ENCODE measurements at places on chromosomes 2 and 18.
A peak's percentile ranks its signal among the peaks of the same experiment; 100 is the strongest.

DNA sequence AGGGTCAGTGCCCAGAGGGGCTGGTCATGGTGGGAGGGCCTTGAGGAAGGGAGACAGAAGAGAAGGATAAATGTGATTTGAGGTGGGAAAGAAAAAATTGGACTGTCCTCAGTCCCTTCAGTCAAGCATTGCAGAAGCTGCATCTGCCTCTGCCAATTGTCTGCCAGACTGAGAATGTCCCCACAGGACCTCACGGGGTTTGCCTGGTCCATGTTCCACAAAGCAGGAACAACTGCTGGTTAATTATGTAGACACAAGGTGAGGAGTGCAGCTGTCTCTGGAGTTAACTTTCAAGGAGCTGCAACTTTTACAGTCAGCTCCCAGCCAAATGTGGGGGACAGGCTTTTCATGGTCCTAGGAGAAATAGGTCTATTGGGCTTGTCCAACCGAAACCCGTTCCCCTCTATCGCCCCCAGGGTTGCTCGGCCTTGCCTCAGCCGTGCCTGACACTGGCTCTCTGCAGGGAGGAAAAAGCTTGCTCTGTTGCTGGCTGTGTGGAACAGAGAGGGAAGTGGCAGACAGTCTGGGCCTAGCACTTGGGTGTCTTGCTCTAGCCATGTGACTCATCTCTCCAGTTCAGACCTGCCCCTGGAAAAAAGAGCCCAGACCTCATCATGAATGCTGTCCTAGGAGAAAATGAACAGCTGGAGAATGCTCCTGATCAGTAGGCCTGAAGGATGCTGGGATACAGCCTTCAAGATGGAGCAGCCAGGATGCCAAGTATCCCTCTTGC, 31.1 kb upstream of the PAX8 start:
- no peak overlapping the region for H3K27ac ChIP-seq
- no peak overlapping the region for H3K4me3 ChIP-seq
- no peak for DNase-seq
- no peaks in the 10 kb centered on the region for H3K36me3 ChIP-seq
- H3K4me1 ChIP-seq: no peaks in the 10 kb centered on the region

DNA sequence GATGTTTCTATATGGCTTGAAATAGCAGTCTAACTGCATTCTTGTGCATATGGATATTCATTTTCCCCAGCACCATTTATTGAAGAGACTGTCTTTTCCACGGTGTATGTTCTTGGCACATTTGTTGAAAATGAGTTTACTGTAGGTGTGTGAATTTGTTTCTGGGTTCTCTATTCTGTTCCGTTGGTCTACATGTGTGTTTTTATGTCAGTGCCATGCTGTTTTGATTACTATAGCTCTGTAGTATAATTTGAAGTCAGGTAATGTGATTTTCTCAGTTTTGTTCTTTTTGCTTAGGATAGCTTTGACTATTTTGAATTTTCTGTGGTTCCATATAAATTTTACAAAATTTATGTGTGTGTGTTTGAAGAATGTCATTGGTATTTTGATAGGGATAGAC, 201.0 kb downstream of the MBD5 start:
- no peak for DNase-seq
- peaks cover 32% of the 10 kb centered on the region for H3K36me3 ChIP-seq
- no peak overlapping the region for H3K4me3 ChIP-seq
- no peak overlapping the region for H3K27ac ChIP-seq
- peaks cover 2% of the 10 kb centered on the region for H3K4me1 ChIP-seq

DNA sequence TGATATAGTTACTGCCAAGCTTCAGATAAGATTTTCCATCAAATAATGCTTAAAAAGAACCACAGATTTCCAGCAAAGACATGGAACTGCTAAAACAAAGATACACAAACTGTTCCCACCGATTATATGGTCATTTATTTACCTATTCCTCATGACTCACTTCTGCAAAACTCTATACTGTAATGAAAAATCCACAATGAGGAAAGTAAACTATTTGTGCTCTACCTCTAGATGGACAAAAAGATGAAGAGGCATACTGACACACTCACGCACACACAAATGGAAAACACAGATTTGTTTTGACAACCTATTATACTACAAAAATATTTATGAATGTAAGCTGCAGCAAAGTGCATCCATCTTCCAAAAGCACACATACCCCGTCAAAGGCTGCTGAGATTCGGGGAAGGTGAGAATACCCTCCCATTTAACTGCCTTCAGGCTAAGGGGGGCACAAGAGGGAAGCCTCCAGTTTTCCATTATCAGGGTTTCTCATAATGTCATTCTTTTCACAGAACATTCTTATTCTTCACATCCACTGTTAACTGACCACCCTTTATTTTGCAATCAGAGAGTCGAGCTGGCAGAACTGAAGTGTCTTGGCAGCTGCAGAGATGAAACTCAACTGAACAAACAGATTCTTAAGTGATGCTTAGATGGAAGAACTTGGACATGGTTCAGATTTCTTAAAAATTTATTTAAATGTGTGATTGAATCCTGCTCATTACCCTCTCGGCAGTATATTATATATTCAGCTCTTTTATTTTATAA, 115.9 kb upstream of the TANK start:
- H3K36me3 ChIP-seq: no peaks in the 10 kb centered on the region
- peaks cover 14% of the 10 kb centered on the region for H3K27me3 ChIP-seq
- DNase-seq: no peak
- no peaks in the 10 kb centered on the region for H3K4me1 ChIP-seq
- no peak overlapping the region for H3K4me3 ChIP-seq

- no peak overlapping the region for H3K27ac ChIP-seq
- H3K27me3 ChIP-seq: peaks cover 8% of the 10 kb centered on the region
- H3K36me3 ChIP-seq: no peaks in the 10 kb centered on the region
- no peak for DNase-seq
- H3K4me3 ChIP-seq: no peak overlapping the region
Observed at GRCh38 chr2:215862351-215862771, 151.0 kb downstream of the MREG start.

DNA sequence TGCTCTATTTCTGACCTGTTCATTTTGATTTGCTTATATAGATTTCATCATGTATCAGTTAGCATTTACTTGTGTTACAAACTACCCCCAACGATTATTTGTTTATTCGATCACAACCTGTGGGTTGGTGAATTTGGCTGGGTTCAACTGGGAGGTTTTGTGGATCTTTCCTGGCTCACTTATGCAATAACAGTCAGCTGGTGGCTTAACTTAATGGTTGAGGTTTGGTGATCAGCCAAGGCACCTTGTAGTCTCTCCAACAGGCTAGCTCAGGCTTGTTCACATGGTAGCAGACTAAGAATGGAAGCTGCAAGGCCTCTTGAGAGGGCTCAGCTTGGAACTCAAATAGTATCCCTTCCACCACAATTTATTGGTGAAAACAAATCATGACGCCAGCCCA, 5.4 kb upstream of the PUM2 start:
- H3K4me3 ChIP-seq: no peak overlapping the region
- no peaks in the 10 kb centered on the region for H3K36me3 ChIP-seq
- no peak overlapping the region for H3K27ac ChIP-seq
- peaks cover 4% of the 10 kb centered on the region for H3K4me1 ChIP-seq
- DNase-seq: no peak

DNA sequence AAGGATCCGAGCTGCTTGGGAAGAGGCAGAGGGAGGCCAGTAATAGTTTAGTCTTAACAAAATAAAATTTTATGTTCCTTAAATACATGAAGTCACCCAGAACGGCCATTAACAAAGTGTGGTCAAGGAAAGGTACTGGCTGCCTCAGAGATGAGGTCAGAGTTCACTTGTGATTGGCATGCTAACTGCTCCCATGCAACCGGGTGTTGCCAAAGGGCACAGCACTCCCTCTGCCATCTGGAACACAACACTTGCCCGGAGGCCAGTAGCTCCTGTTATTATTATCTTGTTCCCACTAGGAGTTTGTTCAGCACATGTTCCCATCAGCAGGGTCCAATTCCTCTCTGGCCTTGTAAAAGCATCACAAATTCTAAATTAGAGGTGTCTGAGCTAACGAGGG, 207.0 kb downstream of the CYP26B1 start:
- no peaks in the 10 kb centered on the region for H3K4me1 ChIP-seq
- no peak overlapping the region for H3K27ac ChIP-seq
- H3K27me3 ChIP-seq: peaks cover 11% of the 10 kb centered on the region

DNA sequence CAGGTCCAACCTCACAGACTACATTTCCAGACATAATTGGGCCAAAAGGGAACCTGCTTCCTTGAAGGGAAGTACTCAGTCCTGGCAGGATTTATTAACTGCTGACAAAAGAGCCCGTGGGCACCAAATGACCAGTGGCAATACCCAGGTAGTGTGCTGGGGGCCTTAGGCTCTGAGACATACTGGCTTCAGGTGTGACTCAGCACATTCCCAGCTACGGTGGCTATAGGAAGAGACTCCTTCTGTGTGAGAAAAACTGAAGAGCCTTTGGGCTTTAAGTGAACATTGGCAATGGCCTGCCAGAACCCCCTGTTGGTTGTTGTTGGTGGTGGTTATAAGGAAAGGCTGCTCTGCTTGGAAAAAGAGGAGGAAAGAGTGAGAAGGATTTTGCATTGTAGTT, 401.8 kb downstream of the KCNJ3 start:
- H3K4me3 ChIP-seq: no peak overlapping the region
- no peaks in the 10 kb centered on the region for H3K36me3 ChIP-seq
- DNase-seq: no peak
- H3K27ac ChIP-seq: no peak overlapping the region

GRCh38 chr2:119369845-119370244, 3.1 kb downstream of the DBI start:
- H3K4me1 ChIP-seq: peaks cover 24% of the 10 kb centered on the region
- DNase-seq: no peak

DNA sequence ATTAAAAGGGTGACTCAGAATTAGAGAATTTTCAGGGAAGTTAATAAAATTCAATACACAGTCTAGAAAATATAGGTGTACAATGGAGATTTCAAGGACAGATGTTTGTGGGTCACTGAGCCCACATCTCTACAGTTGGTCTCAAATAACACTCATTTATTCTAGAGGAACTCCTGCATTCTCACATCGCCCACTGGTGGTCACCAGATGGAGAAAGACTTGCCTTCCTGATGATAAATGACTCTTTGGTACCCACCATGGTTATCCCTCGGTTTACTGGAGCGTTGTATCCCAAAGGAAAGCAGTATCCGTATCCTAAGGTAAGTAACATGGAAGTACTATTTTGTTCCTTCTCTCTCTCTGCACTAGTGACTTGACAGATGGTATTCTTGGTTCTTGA, 1297.1 kb downstream of the DPP10 start:
- H3K4me3 ChIP-seq: no peak overlapping the region
- no peak overlapping the region for H3K27ac ChIP-seq
- no peaks in the 10 kb centered on the region for H3K4me1 ChIP-seq
- no peaks in the 10 kb centered on the region for H3K36me3 ChIP-seq

DNA sequence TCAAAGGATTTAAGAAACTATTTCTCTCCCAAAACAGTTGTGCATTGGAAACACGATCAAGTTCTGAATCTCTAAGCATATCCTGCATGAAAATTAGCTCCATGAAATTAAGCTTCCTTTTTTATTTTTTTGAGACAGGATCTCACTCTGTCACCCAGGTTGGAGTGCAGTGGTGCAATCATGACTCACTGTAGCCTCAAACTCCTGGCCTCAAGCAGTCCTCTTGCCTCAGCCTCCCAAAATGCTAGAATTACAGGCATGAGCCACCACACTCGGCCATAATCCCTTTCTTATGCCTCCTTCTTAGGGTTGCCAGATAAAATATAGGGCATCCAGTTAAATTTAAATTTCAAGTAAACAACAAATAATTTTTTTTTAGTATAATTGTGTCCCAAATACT, 124.4 kb downstream of the ARL4C start:
- peak; percentile 39 for DNase-seq
- no peaks in the 10 kb centered on the region for H3K36me3 ChIP-seq
- H3K4me3 ChIP-seq: peak overlapping the region; percentile 20
- H3K4me1 ChIP-seq: peaks cover 71% of the 10 kb centered on the region
- H3K27ac ChIP-seq: no peak overlapping the region

GRCh38 chr2:135951041-135951583, 34.3 kb downstream of the DARS1 start:
- H3K4me1 ChIP-seq: peaks cover 63% of the 10 kb centered on the region
- H3K4me3 ChIP-seq: no peak overlapping the region
- H3K36me3 ChIP-seq: peaks cover 50% of the 10 kb centered on the region

GRCh38 chr18:63444580-63444979, 22.3 kb upstream of the VPS4B start:
- DNase-seq: no peak
- H3K27ac ChIP-seq: no peak overlapping the region
- no peak overlapping the region for H3K4me3 ChIP-seq
- H3K36me3 ChIP-seq: no peaks in the 10 kb centered on the region
- no peaks in the 10 kb centered on the region for H3K4me1 ChIP-seq
- H3K27me3 ChIP-seq: no peaks in the 10 kb centered on the region

GRCh38 chr2:29918941-29919340, 2.4 kb downstream of the ALK start:
- peaks cover 58% of the 10 kb centered on the region for H3K27me3 ChIP-seq
- H3K4me3 ChIP-seq: no peak overlapping the region

- H3K4me3 ChIP-seq: no peak overlapping the region
- no peaks in the 10 kb centered on the region for H3K36me3 ChIP-seq
- H3K27me3 ChIP-seq: no peaks in the 10 kb centered on the region
Observed at GRCh38 chr2:21715887-21716286, 592.1 kb downstream of the TDRD15 start.

DNA sequence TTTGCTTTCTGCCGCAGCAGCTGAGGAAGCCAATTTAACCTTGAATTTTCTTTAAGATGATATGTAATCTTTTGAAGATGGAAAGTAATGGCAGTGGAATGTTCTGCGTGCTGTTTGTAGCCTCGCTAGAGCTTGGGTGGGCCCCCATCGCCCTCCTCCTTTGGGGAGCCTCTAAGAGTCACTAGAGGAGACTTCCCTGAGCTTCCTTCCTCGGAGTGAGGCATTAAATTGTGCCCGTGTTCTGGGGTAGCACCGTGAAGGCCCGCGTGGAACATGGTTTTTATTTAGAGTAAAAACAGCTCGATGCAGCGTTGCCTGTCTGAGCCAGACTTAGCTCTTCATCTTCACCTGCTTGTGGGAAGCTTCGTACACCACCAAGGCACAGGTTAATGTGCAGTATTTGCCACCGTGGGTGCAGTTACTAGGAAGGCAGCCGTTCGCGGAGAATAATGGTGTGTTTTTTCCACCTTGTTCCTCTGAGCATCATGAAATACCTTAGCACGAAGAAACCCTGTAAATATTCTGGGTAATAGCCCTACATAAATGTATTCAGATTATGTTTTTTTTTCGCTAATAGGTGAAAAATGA, 38.5 kb downstream of the NCK2 start:
- H3K27ac ChIP-seq: peak overlapping the region; percentile 62
- H3K4me3 ChIP-seq: peak overlapping the region; percentile 47
- DNase-seq: peak; percentile 8
- H3K27me3 ChIP-seq: no peaks in the 10 kb centered on the region

- DNase-seq: no peak
- H3K27me3 ChIP-seq: peaks cover 7% of the 10 kb centered on the region
- no peak overlapping the region for H3K4me3 ChIP-seq
Observed at GRCh38 chr2:218895326-218895725, 14.7 kb downstream of the WNT10A start.

GRCh38 chr2:71962911-71963694, 184.6 kb downstream of the CYP26B1 start:
- H3K4me1 ChIP-seq: no peaks in the 10 kb centered on the region
- no peaks in the 10 kb centered on the region for H3K36me3 ChIP-seq
- H3K27me3 ChIP-seq: no peaks in the 10 kb centered on the region
- H3K4me3 ChIP-seq: no peak overlapping the region

- DNase-seq: no peak
- H3K36me3 ChIP-seq: no peaks in the 10 kb centered on the region
- no peak overlapping the region for H3K27ac ChIP-seq
- no peaks in the 10 kb centered on the region for H3K27me3 ChIP-seq
- no peak overlapping the region for H3K4me3 ChIP-seq
Observed at GRCh38 chr2:151878655-151879563, 50.7 kb upstream of the ARL5A start.

- H3K4me1 ChIP-seq: no peaks in the 10 kb centered on the region
- H3K27me3 ChIP-seq: no peaks in the 10 kb centered on the region
- H3K4me3 ChIP-seq: no peak overlapping the region
- no peak overlapping the region for H3K27ac ChIP-seq
- DNase-seq: no peak
Observed at GRCh38 chr18:10264260-10264659, 190.2 kb upstream of the APCDD1 start.

All from activated CD4-positive, alpha-beta memory T cell treated with anti-CD3 and anti-CD28 coated beads for 36 hours (primary cell).